ENCODE measurements at places on chromosomes 13 and 19.
A peak's percentile ranks its signal among the peaks of the same experiment; 100 is the strongest.

DNA sequence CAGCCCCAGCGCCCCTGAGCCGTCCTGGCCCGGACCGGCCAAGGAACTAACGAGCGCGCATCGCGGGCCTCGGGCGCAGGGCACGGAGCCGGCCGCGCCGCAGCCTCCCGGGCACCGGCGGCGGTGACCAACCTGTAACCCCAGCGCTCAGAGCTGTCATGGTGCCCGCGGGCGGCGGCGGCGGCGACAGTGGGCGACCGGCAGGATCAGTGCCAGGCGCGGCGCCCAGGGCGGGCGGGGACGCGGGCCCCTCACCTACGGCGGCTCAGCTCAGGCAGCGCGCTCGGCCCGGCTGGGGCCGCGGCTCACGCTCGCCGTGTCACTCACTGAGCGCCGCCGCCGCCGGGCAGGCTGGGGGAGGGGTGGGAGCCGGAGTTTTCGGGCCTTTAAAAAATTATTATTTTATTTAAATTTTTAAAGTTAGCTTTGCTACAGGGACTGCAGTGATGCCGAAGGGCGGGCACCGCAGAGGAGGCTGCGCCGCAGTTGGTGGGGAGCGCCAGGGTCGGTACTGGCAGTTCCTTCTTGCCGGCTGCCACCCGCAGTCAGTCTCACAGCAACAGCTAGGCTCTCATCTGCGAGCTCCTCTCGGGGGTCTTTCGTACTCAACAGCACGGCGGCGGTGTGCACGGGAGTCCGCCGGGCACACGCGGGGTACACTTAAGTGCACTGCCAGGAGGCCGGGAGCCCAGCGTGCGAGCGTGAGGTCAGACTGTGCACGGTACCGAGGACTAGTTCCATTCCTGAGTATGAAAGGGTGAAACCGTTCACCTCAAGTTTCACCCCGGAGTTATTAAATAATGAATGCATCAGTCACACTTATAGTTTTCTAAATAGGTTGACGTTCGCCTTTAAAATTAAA lies at the start of gene NALCN:
Gene NALCN, minus strand, starts transcription at position 328 of the 862 bp plus-strand sequence. CDS start 17,382 bp downstream, outside the sequence.
- no peak for DNase-seq

- DNase-seq, result no peak
These were observed 11.0 kb upstream of the KLK14 start for GRCh38 chr19:51093510-51094345.

DNA sequence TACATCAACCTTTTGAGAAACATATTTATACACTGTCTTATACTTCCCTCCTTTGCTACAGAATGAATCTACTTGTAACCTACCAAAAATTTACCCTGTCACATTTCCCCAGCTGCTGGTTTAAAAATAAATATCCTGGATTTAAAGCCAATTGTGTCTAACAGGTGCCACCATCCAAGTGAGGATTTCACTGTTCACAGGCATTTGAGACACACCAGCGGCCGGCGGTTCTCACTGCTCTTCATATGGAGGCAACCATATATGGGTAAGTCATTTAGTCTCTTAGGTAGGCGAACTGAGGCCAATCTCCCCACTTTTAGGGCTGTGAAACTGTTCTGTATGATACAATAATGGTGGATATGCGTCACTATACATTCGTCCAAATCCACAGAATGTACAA lies 26.2 kb downstream of the SLC25A30 start:
- no peak for DNase-seq

DNA sequence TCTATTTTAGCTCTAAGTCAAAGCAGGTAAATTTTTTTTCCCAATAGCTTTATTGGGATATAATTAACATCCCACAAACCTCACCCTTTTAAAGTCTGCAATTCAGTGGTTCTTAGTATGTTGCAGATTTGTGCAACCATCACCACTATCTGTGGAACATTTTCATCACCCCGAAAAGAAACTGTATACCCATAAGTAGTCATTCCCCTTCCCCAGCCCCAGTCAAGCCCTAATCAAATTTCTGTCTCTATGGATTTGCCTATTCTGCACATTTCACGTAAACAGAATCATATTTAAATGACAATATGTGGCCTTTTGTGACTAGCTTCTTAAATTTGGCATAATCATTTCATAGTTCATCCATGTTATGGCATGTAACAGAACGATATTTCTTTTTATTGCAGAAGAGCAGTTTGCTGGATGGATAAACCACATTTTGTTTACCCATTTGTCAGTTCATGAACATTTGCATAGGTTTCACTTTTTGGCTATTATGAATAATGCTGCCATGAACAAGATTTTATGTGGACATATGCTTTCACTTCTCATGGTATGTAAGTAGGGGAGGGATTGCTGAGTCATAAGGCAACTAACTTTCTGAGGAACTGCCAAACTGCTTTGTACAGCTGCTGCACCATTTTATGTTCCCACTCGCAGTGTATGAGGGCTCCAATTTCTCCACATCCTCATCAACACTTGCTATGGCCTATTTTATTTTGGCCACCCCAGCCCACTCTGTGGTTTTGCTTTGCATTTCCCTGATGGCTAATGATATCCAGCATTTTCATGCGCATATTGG lies 10.9 kb downstream of the SLC46A3 start:
- DNase-seq, result peak; percentile 33

- DNase-seq, result no peak
These were observed 12.7 kb downstream of the DOT1L start for GRCh38 chr19:2176337-2176994.

DNA sequence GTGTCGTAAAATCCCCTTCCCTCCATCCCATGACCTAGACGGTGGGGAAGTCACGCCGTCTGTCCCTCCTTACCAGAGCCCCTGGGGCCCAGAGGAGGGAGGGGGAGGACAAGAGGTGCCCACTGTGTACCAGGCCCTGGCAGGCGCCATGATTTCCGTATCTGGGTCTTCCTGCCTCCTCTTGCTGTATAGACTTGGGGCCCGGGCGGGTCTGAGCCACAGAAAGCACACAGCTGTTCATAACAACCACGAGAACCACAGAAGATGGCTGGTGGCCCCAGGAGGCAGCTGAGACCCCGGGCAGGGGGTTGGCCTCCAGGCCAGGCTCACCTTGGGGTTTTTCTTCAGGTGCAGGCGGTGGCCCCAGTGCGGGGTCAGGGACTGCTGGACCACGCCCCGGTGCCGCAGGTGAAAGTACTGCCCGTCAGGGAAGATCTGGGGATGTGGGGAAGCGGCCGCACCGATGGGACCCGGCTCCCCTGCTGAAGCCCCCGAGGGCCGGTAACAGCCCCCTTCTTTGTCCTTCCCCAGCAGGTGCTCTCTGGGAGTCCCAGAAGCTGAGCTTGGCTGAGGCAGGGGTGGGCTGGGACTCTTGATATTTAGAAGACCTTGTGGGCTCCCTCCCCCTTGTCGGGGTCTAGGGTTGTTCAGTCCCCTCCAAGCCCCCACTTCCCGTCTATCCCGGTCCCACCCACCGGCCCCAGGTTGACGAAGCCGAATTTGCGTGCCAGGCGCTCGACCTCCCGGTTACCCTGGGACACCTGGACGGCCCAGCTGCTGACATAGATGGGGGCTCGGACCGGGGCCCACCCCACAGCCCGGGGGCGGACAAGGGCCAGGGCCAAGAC lies 463 bp downstream of the PCSK4 start:
- no peak for DNase-seq

GRCh38 chr13:95557013-95557412 lies 4.5 kb downstream of the CLDN10 start:
- no peak for DNase-seq

- DNase-seq, result peak; percentile 60
These were observed 19.0 kb downstream of the MRPS12 start for GRCh38 chr19:38949580-38950367.

DNA sequence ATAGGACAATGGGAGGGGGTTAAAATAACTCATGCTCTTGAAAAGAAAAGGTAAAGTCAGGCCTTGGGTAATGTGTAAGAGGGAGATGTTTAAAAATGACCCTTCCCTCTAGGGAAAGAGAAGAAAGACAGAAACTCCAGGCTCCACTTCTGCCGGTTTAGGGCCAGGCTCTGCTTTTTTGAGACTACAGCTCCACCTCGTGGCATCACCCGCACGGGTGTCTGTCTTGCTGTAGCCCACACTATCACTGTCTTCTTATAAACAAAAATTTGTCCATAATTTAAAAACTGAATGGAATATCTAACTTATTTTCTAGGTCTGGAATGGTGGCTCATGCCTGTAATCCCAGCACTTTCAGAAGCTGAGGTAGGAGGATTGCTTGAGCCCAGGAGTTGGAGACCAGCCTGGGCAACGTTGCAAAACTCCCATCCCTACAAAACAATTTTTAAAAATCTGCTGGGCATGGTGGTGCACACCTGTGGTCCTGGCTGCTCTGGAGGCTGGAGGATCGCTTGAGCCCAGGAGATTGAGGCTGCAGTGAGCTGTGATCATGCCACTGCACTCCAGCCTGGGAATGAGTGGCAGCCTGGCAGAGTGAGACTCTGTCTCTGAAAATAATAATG lies 65.1 kb upstream of the GTF3A start:
- DNase-seq, result no peak

DNA sequence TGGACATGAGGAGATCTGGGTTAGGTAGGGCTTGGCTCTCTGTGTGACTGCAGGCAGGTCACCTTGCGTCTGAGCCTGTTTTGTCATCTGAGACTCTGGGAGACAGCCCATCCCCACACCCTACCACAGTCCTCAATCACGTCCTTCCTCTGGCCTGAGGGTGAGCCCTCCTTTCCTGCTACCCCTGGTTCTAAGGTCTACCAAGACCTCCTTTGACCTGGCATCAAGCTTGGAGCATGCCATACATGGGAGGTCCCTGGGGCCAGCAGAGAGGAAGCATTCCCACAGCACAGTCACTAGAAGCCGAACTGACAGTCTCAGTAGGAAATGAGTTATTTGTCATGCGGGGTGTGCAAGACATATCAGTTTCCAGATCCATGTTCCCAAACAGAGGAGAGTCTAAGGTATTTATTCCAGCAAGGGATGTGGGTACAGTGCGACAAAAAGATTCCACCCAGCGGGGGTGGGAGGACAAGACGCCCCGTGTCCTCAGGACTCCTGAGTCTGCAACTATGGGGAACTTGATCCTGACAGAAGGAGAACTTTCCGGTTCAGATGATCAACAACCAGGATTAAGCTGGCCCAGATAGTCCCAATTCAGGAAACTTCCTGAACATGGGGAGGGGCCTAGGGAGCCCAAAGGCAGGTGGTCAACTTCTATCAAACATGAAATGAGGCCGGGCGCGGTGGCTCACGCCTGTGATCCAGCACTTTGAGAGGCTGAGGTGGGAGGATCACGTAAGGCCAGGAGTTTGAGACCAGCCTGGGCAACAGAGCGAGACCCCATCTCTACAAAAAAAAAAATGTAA lies 9.5 kb downstream of the ARRDC2 start:
- DNase-seq, result no peak

GRCh38 chr13:77994166-77994565 lies 75.5 kb upstream of the EDNRB start:
- DNase-seq, result no peak

GRCh38 chr13:83730674-83731073 lies 151.6 kb downstream of the SLITRK1 start:
- DNase-seq, result no peak

GRCh38 chr13:111492341-111492950 lies 172.0 kb downstream of the TEX29 start:
- no peak for DNase-seq

- no peak for DNase-seq
These were observed 124.9 kb upstream of the CSNK1A1L start for GRCh38 chr13:37230346-37230745.

DNA sequence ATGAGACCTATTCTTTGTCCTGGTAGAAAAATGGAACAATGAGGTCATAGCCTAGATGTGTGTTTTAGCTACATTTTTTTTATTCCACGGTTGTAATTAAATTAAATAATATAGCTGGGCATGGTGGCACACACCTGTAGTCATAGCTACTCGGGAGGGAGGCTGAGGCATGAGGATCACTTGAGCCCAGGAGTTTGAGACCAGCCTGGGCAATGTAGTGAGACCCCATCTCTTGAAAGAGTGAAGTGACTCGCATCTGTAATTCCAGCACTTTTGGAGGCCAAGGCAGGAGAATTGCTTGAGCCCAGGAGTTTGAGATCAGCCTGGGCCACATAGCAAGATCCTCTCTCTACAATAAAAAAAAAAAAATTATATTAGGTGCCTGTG lies 11.7 kb upstream of the CBLC start:
- no peak for DNase-seq

DNA sequence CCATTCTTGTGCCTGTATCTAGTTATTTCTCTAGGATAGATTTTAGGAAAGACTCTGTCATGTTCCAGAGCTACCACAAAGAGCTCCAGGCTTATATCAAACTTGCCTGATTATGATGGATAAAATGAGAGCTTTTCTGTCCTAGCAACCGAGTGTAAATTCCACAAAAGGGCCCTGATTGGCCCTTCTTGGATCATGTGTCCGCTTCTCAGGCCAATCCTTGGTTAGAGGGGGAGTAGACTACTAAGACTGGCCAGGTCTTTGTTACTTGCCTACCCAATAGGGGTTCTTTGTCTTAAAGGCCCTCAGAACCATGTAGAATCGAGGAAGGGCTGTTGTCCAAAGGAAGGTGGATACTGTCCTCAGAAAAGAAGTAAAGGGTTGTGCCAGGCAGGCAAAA lies 2.4 kb downstream of the DHX34 start:
- no peak for DNase-seq

DNA sequence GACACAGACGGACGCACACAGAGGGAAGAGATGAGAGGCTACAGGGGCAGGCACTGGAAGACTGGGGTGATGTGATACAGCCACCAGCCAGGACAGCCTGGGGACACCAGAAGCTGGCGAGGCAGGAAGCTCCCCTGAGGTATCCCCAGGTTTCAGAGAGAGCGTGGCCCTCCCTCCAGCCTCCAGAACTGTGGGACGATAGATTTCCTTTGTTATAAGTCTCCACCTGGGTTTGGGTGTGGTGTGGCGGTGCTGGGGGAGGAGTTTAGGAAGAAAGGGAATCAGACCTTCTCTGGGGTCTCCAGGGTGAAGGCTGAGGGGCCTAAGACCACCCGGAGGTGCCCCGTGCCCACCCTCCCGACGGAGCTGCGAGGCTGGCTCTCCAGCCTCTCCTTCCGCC lies 2.7 kb upstream of the ASPDH start:
- no peak for DNase-seq

DNA sequence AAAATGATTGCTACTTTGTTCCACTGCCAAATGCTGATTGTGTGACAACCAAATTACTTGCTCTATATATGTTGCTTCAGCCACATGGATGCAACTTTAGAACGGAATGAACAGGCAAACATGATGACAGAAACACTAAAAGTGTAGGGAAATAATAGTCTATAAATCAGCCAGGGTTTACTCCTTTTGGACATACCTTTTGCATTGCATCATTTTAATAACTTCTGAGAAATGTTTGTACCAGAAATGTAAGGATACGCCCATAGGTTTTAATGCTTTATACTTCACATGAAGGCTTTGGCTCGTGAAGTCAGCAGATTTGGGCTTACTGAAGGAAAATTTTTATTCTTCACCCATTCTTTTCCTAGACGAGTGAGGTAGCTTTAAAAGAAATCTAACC lies 141.0 kb downstream of the POSTN start:
- DNase-seq, result no peak

DNA sequence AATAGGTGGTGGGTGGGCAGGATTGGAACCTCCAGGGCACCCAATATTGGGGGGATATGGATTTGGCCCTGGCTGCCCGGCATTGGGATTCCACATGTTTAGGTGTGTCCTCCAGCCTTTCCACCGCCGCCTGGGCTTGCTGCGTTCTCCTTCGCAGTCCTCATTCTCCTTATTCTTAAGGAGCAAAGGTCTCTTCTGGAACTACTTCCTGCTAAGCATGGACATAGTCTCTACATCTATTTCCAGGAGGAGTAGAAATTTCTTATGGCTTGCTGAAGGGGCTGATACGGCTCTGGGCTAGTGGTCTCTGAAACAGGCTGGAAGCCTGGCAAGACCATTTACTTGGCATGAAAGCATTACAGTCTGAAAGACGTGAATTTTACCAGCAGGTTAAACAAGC lies 9.2 kb upstream of the FCGBP start:
- DNase-seq, result no peak

Data from GM18507 (cell line).